Activated naive CD8-positive, alpha-beta T cell treated with anti-CD3 and anti-CD28 coated beads for 36 hours (primary cell): ENCODE measurements at places on chromosomes 7 and 10. TPM values are rescaled to one million over a fixed set of nuclear protein-coding genes. Genes with fewer than 3 reads are reported as not detected.

Gene ATOH7
- total RNA-seq: not detected

Gene UCN3
- total RNA-seq: not detected

Gene C10orf67
- 0.60 TPM for total RNA-seq

Gene SUN3
- not detected for total RNA-seq

Gene ZNF425
- 0.98 TPM for total RNA-seq

Gene RAMP3
- total RNA-seq: not detected

Gene NME8
- not detected for total RNA-seq

Gene METTL27
- total RNA-seq: 0.40 TPM

Gene CHAT
- total RNA-seq: not detected

Gene ANKRD7
- 1.6 TPM for total RNA-seq

Gene TRUB1
- 17.1 TPM for total RNA-seq

Gene CLCN1
- not detected for total RNA-seq

Gene MSS51
- 0.94 TPM for total RNA-seq

Gene HACD1
- 3.5 TPM for total RNA-seq

Gene CNTNAP2
- 0.19 TPM for total RNA-seq

Gene A1CF
- total RNA-seq: not detected

Gene DMBT1
- total RNA-seq: not detected

Gene FZD1
- total RNA-seq: 0.14 TPM

Gene CFAP46
- total RNA-seq: 1.5 TPM

Gene TMEM176B
- total RNA-seq: not detected

Gene HPSE2
- not detected for total RNA-seq

Gene SLC16A12
- total RNA-seq: not detected

Gene FANK1
- total RNA-seq: 0.92 TPM

Gene HYAL4
- total RNA-seq: not detected

Gene RARRES2
- not detected for total RNA-seq

Gene EBF3
- not detected for total RNA-seq

Gene DPP6
- total RNA-seq: not detected

Gene VWA2
- total RNA-seq: not detected

Gene ZNF804B
- not detected for total RNA-seq

Gene GPC2
- 3.6 TPM for total RNA-seq

Gene FAM25G
- total RNA-seq: not detected

Gene PDE1C
- total RNA-seq: not detected

Gene GRID1
- not detected for total RNA-seq

Gene ETV1
- total RNA-seq: 0.10 TPM

Gene FEZF1
- not detected for total RNA-seq

Gene LRRC18
- not detected for total RNA-seq

Gene NT5C2
- 46.8 TPM for total RNA-seq

Gene LGI1
- not detected for total RNA-seq

Gene MSMB
- not detected for total RNA-seq
